ENCODE measurements at places on chromosomes 5 and 9.

- DNase-seq: no peak
Observed at GRCh38 chr5:142725231-142726187, 39.6 kb upstream of the FGF1 start.

DNA sequence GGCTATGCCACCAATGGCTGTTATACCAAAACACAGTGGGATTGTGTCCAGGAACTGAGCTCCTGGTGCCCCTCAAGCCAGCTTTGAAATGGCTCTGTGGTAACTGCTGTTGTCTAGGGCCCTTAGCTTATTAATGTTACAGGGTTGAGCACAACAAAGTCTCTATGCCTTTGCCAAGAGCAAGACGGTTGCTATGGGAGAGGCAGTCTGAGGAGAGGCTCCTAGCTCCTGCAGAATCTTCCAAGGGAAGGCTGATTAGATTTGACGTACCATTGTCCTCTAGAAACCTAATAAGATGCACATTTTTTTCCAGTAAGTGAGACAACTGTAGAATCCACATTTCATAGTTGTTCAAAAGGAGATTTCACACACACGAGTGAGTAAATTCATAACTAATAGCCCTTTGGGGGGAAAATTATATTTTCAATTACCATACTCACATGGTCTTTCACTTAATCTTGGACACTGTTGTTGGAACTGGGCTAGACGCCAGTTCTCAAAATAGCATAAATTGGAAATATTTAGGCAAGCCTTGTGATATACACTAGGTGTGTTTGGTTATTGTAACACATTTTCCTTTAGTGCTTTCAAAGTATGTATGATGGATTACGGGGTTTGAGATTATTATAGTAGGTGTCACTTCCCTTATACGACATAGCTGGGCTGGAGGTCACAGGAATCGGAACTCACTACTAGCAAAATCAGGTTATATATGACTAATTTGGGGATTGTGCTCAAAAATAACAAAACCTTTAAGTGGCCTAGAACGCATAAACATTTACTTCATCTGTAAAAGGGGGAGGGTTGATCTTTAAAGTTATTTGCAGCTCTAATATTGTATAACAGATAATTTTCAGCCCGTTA lies 186.3 kb upstream of the EGFLAM start:
- no peak for DNase-seq

DNA sequence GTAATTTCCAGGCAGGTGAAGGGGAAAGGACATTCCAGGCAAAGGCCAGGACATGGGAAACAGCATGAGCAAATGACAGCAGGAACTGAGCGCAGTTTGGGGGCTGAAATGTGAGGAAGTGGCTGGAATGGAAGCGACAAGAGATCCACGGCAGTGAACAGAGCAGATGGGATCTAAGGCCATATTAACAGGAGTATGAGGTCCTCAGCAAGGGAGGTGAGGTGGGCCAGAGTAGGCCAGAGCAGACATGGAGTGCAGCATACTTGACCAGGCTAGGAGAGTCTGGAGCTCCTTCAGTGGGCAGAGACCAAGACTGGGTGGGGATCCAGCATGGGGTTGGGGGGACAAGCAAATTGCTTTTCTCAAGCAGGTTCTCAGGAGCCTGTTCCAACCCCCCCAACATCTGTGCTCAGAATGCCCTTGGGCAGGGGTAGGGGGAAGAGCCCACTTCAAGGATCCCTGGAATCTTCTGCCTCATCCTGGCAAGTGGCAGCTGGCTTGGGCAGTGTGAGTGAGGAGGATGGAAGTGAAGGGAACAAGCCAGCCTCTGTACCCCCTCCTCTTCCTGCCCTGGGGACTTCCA lies 34.5 kb downstream of the DAB2IP start:
- DNase-seq: no peak

GRCh38 chr9:107948601-107949000 lies 459.0 kb upstream of the KLF4 start:
- peak; percentile 62 for DNase-seq

GRCh38 chr9:116671605-116672004 lies 15.5 kb upstream of the TRIM32 start:
- no peak for DNase-seq

DNA sequence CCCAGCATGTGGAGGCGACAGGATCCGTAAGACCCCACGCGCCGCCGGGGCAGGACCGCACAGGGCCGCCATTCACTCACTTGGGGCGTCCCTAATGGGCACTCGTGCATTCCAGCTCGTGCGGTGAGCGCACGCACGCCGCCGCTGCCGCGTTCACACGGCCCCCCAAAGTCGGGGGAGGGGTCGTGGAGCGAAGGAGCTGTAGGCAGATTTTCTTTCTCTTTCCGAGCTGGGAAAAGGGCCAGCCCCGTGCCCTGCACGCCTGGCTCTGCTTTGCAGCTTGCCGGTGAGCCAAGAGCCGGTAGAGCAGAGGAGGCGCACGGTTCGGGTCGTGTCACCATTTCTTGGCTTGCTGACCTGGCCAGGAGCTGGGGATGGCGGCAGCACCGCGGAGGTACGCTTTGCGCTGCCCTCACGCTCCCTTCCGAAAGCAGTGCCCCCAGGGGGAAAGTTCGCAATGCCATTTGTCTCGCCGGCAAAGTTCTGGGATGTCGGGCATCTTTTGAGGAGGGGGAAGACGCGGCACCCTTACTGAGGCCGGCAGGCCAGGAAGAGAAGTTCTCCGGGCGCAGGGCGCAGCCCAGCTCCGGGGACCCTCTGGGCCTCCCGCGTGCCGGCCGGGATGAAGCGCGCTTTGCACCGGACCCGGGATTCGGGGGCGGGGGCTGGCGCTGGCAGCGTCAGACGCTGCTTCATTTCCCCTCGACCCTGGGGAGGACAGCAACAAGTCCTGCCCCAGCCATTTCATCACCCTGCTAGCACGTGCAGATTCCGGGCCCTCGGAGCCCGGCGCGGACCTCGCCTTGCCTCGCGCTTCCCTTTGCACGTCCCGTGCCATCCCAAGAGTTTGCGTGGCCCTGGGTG lies 898 bp downstream of the STC2 start:
- DNase-seq: peak; percentile 43

GRCh38 chr5:1399737-1400136 lies 45.5 kb downstream of the SLC6A3 start:
- no peak for DNase-seq

- DNase-seq: no peak
Observed at GRCh38 chr5:151181818-151182523, 24.4 kb upstream of the ANXA6 start.
